NCI-H1092 treated with DMSO at 0.1 percent for 48 hours (cell line): ENCODE measurements at places on chromosomes 1 and 21.

DNA sequence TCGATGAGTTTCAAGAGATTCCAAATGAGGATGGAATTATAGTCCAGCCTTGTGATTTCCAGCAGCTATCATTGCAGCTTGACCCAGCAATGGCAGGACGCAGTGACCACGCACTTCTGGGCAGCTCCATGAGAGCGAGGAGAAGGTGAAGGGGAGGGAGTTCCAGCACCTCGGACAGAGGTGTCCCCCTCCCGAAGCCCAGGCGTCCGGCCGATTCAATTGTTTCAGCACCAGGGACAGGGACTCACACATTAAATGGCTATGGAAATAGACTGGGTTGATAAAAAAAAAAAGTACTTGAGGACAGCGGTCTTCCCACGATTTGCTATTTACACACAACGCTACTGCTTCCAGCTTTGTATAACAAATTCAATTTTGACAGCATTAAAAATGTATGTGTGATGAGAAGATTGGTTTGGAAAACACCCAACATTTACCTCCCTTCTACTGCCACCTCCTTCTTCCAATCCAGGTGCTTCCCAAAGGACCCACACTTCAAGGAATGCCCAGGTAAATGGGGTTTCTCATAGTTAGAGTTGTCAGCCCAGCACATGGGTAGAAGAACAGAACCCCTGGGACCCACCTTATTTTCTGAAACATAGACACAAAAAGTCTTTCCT, 71.8 kb downstream of the DISP3 start:
- no peak for DNase-seq

DNA sequence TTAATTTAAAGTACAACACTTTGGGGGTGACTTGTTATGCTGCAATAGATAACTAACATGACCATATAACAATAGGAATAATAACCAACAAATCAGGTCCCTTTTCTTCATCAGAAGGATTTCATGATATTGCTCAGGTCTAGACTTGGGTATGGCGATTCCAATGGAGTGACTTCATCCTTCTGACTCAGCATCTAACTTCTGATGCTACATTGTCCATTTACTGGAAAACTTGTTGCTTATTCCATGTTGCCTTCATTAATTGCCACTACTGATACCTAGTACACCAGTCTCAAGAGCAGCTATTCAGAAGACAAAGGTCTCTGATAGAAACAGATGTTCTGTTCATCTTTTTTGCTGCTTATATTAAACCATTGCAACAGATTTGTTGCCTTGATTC, 324.3 kb downstream of the TGFB2 start:
- DNase-seq = no peak

GRCh38 chr1:42133809-42134526, 19.2 kb upstream of the GUCA2B start:
- no peak for DNase-seq

- DNase-seq = peak; percentile 4
Measured at GRCh38 chr1:233006541-233006973, 56.1 kb downstream of the NTPCR start.

DNA sequence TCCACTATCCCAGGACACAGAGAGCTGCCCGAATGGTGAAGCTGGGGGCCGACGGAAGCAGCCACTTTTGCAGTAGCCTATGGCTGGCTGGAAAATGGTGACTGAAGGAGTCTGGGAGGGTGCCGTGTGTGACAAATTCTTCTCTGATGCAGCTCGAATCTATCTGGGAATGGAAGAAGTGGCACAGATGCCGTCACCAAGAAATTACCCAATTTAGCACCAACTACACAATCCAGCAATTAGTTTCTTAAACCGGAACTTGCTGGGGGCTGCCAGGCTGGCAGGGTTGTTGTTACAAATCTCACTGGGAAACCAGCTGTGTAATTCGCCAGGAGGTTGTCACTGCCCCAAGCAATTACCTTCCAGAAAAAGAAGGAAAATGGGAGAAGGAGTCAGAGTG, 18.0 kb downstream of the DLGAP3 start:
- DNase-seq = no peak

DNA sequence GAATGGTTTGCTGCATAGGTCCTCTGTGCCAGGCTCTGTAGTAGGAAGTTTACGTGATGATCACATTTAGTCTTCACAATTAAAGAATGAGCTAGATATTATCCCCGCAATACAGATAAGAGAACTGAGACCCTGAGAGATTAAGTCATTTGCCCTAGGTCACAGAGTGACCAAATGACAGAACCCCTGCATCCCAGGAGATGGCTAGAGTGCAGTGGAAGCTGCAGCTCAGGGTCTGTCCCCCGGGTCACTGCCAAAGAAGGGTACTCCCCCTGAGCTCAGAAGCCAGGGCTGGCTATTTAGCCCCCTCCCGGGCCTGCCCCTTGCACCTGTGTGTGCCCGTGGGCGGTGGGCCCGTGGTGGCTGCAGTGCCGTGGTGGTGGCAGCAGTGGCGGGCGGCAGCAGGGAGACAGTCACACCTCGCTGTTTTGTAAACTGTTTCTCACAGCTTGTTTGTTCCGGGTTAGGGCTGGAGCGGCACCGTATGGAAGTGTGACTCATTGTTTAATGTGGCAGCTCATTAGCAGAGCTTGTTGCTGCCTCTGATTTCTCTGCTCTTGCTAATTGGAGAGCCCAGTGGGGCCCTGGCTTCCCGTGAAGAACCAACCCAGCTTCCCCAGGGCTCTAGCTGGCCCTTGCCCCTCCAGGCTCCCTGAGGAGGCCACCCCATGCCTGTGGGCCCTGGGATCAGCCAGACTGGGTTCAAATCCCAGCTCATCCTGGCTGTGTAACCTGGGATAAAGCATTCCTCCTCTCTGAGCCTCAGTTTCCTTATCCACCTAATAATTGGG, 19.3 kb upstream of the FOXO6 start:
- no peak for DNase-seq

- DNase-seq = no peak
Measured at GRCh38 chr1:79082233-79082632, 75.7 kb upstream of the ADGRL4 start.

GRCh38 chr1:224846119-224846907, 83.2 kb upstream of the DNAH14 start:
- DNase-seq = no peak

- DNase-seq = peak; percentile 1
Measured at GRCh38 chr1:64163970-64164369, 39.5 kb upstream of the UBE2U start.

DNA sequence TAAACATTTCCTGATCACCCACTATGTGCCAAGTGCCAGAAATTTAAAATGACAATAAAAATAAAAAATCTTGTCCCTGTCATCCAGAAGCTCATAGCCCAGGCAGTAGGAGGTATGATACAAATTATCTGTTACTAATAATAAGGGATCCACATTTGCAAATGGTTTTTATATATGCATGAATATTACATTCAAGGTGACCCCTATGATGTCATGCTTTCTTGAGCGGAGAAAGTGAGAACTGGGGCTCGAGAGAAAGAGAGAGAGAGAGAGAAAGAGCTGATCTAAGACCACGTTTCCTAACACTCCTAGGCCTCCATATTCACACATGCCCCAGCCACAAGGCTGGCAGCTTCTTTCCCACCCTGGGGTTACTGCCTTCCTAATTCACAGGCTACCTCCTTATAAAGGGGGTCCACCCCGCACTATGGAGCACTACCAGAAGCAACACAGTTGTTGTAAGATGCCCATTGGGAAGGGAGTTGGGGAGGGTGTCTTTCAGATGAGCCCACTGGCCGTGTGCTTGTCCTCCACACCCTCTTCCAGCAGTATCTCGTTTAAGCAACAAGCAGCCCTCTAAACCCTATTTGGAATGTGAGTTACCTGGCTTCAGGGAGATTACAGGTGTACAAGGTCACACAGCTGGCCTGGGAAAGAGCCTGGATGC, 28.8 kb upstream of the LRRN2 start:
- no peak for DNase-seq

- no peak for DNase-seq
Measured at GRCh38 chr1:34415140-34415539, 238.4 kb downstream of the C1orf94 start.

- DNase-seq = no peak
Measured at GRCh38 chr1:99441299-99442095, 177.2 kb downstream of the PLPPR4 start.

DNA sequence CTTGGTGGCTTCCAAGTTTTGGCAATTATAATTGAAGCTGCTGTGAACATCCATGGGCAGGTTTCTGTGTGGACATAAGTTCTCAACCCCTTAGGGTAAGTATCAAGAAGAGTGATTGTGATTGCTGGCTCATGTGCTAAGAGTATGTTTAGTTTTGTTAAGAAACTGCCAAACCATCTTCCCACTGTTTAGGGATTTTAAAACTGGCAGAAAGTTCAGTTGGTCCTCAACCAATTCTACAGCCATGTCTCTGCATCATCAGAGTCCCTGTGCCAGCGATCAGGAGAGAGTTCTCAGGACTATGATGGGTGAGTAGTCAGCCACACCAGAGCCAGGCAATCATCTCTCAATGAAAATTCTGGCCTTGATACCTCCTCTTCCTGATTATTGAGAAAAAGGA, 193.8 kb downstream of the ZC3H11B start:
- peak; percentile 16 for DNase-seq

- no peak for DNase-seq
Measured at GRCh38 chr1:43947061-43947873, 517 bp downstream of the IPO13 start.

DNA sequence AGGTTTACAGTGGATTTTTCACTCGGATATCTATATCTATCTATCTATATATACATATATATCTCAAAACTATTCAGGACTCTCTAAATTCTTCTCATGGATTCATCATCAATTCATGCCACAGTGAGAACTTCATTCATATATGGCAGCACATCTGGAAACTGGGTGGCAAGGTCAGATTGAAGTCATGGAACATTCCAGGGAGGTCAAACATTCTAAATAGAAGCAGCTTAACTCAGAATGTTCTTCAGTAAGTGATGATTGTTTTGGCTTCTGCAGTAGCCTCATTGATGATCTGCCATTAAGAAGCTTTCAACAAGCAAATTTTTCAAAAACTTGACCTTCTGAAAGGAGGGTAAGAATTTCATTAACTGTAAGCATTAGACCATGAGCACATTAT, 46.9 kb upstream of the ADAMTS1 start:
- DNase-seq = no peak

DNA sequence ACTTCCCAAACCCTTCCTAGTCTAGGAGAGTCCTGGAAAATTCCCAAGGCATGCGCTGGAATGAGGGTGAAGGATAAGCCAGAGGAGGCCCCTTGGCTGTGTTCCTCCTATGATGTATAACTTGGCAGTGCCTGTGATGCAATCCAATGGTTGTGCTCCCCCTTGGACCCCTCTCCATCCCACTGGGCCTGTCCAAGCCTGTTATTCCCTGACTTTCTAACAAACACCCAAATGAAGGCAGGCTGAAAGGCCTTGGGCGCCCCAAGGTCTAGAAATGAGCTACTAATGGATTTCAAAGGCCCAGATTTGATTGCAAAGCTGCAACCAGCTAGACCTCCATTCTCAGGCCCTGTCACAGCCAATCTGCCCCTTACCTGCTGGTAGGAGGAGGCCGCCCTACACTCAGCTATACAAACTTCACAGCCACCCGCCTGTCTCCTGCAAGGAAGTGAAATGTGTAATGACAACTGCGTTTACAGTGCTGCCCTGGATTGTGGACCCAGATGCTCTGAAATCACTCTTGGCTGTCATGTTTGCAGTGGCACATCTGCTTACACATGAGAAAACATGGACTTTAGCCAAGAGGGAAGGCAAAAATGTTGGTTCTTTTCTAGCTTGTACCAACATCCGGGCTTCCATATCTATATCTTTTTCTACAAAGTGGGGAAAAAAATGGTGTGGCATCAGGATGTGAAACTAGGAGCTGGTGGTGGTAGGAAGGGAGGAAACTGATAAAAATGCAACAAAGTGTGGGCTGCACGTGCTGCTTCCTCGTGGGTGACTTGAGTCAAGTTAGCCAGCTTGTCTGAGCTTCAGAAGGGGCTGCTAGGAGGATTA, 130.4 kb downstream of the TRABD2B start:
- DNase-seq = no peak

DNA sequence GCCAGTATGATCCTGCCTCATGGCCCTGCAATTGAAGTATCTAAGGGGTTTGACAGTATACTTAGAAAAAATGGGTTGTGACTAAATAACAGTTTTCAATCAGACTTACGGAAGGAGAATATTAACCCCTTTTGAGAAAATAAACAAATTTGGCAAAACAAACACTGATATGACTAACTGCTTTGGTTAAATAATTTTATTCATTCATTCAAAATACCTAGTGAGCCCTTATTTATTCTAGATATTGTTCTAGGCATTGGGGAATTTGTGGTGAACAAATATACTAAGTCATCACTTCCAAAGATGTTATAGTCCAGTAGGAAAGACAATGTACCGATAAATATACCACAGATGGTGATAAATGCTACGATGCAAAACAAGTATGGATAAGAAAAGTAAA, 358.7 kb downstream of the TGFB2 start:
- DNase-seq = no peak

DNA sequence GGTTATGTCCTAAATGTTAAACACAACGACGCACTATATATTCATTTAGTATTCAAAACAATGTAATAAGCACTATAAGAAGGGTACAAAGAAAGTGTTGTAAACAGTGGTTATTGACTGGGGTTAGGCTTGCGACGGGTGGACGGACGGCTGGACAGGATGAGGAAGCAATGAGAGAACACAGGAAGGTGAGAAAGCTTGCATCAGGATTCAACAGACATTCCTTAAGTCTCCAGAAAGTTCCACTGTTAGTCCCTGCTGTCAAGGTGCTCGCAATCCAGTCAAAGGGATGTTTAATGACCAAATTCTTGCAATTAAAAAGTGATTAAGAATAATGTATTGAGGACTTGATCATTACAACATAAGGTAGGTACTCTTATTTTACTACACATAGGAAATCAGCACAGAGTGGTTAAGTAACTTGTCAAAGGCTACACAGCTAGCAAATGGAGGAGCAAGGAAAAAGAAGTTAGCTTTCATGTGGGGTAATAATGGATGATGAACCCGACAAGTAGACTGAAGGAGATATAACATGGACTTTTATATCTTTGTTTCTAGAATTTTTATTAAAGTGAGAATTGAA, 994 bp upstream of the ACBD6 start:
- DNase-seq = no peak
